ENCODE measurements at places on chromosomes 7 and 10. TPM values are rescaled to one million over a fixed set of nuclear protein-coding genes. Genes with fewer than 3 reads are reported as not detected.

GRCh38 chr7:29162577-29162976 lies 16.2 kb upstream of the CPVL start:
- no peaks in the 10 kb centered on the region for H3K36me3 ChIP-seq
- H3K27me3 ChIP-seq: no peaks in the 10 kb centered on the region
- H3K4me3 ChIP-seq: no peak overlapping the region
- DNase-seq: no peak

- no peaks in the 10 kb centered on the region for H3K27me3 ChIP-seq
- H3K4me1 ChIP-seq: no peaks in the 10 kb centered on the region
- DNase-seq: no peak
- H3K27ac ChIP-seq: no peak overlapping the region
- no peaks in the 10 kb centered on the region for H3K36me3 ChIP-seq
- H3K4me3 ChIP-seq: no peak overlapping the region
Observed at GRCh38 chr7:81908220-81908619, 138.4 kb upstream of the HGF start.

GRCh38 chr7:32289651-32290414 lies 200.3 kb downstream of the LSM5 start:
- H3K4me3 ChIP-seq: no peak overlapping the region
- no peaks in the 10 kb centered on the region for H3K4me1 ChIP-seq
- DNase-seq: no peak
- no peaks in the 10 kb centered on the region for H3K36me3 ChIP-seq
- peaks cover 22% of the 10 kb centered on the region for H3K27me3 ChIP-seq

GRCh38 chr7:75900617-75901315 lies 14.2 kb upstream of the POR start:
- H3K36me3 ChIP-seq: no peaks in the 10 kb centered on the region
- H3K27ac ChIP-seq: no peak overlapping the region

DNA sequence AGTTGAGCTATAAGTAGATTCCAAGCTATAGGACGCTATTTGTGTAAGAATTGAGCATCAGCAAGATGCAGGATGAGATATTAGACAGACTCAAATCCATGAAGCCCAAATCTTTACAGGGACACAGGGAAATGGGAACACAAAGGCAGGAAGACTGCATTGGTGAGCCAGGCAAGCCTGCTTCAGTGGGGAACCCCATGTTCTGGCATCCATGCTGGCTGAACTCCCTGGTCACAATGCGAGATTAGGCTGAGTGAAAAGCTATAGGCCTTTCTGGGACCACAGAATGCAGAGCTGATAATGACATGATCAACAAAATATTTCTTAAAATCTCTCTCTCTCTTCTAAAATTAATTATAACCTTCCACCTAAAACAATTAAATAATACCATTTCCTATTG lies 170.5 kb downstream of the CDC14C start:
- no peak overlapping the region for H3K4me3 ChIP-seq
- H3K36me3 ChIP-seq: no peaks in the 10 kb centered on the region
- H3K27ac ChIP-seq: no peak overlapping the region
- H3K27me3 ChIP-seq: no peaks in the 10 kb centered on the region

PAPOLB gene
- 0.17 TPM for total RNA-seq
